Activated naive CD8-positive, alpha-beta T cell treated with anti-CD3 and anti-CD28 coated beads for 36 hours (primary cell): ENCODE measurements at places on chromosomes 11 and 22.

GRCh38 chr11:76148941-76149613, 57.2 kb downstream of the WNT11 start:
- no peak for DNase-seq

- no peak for DNase-seq
Measured at GRCh38 chr11:56271092-56271491, 2.9 kb upstream of the OR5T1 start.

DNA sequence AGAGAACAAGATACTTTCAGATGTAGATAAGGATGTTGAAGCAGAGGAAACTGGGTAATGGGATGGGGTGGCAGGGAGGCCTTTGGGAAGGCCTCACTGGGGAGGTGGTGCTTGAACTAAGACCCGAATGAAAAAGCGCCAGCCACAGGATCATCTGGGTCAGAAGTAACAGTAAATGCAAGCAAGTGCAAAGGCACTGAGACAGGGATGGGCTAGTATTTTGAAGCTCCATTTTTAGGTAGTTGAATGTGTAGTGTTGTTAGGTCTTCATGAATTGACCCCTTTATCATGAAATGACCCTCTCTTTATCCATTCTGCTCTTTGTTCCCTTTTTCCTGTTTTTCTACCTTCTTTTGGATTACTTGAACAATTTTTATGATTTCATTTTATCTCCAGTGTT, 6.2 kb upstream of the PACS1 start:
- no peak for DNase-seq

DNA sequence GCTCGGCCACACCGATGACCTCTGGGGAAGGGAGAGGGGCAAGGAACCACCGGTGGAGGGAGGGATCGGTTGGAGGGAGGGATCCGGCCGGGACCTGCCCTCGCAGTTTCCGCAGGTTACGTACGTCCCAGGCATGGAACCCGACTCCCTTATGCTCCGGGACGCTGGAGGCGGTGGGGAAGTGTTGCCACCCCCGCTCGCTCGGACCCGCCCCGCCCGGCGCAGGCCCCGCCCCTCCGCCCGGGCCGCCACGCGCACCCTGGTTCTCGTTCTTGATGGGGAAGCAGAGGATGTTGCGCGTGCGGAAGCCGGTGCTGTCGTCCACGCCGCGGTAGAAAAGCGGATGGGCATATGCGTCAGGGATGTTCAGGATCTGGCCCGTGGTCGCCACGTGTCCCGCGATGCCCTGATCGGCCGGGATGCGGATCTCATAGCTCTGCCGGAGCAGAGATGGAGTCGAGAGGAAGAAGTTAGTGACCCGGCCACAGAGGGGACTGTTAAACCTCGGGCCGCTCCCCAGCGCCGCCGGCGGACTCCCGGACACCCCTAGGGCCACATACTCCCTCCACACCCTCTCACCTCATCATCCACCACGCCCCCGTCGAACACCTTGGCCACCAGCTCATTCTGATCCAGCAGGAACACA, 89.8 kb downstream of the PDE2A start:
- DNase-seq: peak; percentile 59

DNA sequence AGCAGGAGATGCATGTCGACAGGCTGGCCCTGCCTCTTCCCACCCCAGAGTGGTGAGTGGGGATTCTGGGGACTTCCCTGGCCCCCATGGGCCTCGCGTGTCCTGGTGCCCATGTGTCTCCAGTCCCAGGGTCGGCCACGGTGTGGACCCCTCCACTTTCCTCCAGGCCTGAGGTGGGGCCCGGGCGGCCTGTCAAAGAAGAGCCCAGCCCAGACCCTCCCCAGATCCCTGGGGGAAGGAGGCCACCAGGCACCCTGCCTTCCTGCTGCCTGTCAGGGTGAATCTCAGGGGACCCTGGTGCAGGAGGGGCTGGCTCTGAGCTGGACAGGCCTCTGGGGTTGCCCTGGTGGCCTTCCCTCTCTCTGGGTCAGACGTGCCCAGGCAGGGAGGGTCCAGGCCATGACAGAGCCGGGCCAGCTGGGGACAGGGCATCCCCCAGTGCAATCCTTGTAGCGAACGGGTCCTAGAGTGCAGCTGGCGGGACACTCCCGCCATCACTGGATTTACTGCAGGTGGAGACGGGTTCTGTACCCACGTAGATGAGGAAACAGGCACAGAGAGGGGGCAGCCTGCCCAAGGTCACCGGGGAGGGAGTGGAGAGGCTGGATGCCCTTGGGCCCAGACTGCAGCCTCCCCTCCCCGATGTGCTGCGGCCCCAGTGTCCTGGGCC, 13.5 kb upstream of the MUC6 start:
- no peak for DNase-seq

GRCh38 chr22:37485395-37486223, 575 bp downstream of the MFNG start:
- no peak for DNase-seq

- no peak for DNase-seq
Measured at GRCh38 chr22:19139001-19139356, 5.5 kb downstream of the ESS2 start.

DNA sequence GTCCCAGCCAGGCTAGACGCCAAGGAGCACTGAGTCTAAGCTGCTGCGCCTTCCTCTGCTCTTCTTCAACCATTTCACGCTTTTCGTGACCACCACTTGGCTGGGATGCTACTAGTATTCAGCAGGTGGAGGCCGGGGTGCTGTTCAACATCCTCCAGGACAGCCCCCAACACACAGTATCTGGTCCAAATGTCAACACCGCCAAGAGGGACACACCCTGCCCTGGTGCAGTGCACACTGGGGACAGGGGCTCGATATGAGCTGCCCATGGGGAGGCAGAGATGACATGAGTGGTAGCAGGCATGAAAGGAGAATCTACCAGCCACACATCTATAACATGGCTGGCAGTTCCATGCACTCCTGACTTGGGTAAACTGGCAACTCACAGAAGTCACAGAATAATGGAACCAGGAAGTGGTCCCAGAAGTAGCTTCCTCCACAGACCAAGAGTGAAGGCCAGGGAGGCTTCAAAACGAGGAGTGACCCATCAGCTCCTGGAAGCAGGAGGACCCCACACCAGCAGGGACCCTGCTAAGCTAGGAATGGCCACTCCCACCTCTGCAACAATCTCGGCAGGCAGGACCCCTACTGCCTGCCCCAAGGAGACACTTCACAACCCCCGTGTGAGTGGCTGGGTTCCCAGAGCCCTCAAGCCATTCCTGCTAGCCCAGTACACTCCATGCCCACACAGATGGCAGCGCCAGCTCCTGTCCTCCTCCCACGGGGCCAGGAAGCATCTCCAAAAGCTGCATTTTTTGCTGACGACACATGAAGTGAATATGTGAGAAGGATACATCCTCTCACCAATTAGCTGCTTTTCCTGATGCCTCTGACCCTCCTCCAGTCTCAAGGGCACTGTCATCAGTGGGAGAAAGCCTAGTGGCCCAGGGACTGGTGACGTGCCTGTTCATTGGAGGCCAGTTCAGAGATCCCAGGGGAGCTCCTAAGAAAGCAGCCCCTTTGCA, 78.8 kb downstream of the DGCR2 start:
- DNase-seq: no peak

GRCh38 chr11:62593434-62594044, 2.2 kb upstream of the TUT1 start:
- peak; percentile 73 for DNase-seq

DNA sequence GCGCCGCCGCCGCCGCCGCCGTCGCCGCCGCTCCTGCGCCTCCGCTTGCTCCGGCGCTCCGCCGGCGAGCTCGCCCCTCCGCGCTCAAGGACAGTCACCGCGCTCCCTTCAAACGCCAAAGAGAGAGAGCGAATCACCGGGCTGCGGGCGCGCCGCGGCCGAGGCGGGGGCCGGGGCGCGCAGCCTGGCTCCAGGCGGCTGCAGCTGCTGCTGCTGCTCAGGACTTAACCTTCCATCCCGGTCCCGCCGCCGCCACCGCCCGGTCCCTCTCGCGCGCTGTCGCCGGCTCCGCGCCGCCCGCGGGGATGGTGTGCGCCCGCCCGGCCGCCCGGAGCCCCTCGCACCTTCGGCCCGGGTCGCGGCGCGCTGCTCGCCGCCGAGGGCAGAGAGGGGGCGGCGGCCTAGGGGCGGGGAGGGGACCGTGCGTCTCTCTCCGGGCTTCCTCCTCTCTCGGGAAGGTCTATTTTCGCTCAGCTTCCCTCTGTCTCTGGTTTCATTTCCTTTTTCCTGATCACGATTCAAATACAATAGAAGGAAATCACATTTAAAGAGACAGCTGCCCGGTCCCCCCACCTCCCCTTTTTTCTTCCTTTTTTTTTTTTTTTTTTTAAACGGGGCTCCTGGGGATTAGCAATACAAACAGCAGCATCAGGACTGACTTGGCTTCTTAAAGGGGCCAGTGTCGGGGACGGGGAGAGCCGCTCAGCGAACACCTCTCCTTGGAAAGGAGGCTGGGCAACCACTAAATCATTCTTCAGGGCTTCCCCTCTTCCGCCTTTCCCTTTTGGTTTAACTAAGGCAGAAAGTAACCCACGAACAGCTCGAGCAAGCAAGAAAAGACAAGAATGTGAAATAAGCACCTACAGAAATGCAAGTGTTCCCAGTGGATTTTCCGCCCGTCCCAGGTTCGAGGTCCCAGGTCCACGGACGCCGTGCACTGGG, 22.1 kb downstream of the LMO2 start:
- peak; percentile 34 for DNase-seq

GRCh38 chr11:6200975-6201374, 2.0 kb downstream of the OR52W1 start:
- DNase-seq: no peak

DNA sequence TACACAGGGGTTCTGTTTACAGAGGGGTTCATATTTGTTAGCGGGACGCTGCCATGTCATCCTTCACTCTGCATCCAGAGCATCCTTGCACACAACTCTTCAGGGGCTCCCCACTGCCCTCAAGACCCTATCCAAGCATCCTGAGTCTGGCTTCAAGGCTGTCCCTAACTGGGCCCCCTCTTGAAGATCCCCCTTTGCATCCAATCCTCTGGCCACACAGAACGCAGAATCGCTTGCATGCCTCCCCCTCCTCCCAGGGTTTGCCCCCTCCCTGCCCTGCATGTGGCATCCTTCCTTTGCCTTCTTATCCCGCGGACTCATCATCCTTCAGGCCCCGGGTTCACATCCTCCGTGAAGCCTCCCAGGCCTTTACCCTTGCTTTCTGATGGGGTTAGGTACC, 18.6 kb downstream of the C1QTNF6 start:
- DNase-seq: no peak

DNA sequence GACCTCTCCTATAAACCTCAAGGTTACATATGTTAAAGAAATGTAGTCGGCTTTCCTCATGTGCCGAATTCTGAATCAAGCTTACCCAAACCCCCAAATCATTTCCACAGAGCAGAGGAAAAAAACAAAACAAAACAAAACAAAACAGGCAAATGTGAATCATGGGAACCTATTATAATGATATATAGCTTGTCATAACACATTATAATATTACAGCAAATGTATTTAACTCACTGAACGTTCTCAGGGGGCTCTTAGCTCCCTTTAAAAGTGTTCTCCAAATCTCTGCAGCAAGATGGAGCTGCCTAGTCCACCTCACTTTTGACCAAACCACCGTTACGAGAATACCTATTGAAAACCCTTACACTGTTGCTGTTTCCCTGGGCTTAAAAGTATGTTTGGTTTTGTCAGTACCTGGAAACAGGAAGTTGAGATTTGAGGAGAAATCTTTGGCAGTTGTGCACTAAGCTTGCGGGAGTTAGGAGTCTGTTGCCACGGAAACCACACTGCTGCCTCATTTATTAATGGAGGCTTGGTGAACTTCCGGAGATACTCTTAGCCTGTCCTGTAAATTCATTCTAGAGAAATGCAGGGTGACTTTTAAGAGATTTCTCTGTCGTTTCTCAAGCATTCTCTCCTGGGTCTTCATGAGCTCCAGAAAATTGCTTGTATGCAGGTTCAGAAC, 167.0 kb upstream of the RASSF10 start:
- no peak for DNase-seq

DNA sequence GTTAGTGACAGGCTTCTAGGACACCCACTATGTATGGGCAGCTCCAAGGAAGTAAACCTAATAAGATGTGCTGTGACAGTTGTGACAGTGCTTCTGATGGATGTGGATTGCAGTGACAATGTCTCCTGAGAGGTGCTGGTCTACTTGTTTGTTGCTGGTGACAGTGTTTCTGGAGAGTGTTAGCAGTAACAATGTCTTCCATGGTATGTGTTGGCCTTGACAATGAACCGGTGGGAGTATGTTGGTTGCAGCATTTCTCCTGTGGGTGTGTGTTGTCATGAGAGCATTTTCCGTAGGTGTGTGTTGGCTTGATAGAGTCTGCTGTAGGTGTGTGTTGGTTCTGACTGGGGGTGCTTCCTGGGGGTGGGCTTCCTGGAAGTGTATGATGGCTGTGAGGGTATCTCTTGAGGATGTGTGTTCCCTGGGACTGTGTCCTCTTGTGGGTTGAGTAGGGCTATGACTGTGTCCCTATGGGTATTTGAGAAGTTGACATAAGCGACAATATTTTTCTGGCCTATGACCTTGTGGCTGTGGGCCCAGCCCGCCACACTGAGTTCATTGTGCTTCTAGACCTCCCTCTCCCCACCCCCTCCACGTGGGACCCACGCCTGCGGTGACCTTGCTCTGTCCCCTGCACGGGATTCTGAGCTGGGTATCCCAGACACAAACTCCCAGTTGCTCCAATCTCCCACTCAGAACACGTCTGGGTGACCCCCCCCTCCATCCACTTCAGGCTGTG, 1.2 kb downstream of the DCHS1 start:
- DNase-seq: no peak

GRCh38 chr11:131763193-131763890, 392.9 kb downstream of the NTM start:
- DNase-seq: no peak

DNA sequence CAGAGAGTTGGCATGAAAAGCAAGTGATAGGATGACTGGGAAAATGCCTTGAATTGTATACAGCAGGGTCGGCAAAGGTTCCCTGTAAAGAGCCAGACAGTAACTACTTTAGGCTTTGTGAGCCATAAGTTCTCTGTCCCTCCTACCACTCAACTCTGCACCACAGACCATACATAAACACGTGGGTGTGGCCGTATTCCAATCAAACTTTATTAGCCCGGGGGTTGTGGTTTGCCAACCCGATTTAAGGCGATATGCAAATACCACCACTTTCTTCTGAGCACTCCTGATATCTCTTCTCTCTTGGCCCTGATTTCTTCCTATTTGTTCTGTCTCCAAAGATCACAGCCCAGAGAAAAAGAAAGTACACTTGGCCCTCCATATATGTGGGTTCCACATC, 87.5 kb downstream of the MN1 start:
- no peak for DNase-seq

- DNase-seq: peak; percentile 3
Measured at GRCh38 chr11:112795142-112795815, 165.9 kb upstream of the NCAM1 start.

DNA sequence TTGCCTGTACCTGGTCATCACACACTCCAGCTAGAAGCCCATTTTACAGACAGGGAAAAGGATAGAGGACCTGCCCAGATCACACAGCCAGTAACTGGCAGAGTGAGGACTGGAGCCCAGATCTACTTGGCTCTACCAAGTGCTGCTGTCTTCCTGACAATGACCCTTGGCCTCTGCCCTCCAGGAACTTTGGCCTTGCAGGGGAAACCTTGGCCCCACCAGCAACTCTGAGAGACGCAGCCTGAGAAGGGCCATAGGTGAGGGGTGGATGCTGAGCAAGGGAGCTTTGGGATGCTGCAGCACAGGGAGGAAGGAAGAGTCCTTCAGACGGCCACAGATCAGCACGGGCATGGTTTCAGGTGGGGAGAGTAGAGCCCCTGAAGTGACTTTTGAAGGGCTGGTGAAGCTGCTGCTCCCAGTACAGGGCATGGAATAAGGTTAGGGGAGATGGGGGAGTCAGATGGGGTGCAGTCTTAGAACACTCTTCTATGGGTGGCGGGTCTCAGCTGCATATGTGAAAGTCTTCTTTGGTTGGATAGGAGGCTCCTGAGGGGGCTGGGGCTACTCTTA, 2.0 kb upstream of the CAPN5 start:
- no peak for DNase-seq

- DNase-seq: no peak
Measured at GRCh38 chr11:121514432-121515334, 61.9 kb upstream of the SORL1-AS1 start.
